ENCODE measurements at places on chromosomes 7 and 10.
A peak's percentile ranks its signal among the peaks of the same experiment; 100 is the strongest.

GRCh38 chr7:148344406-148344805 lies 246.2 kb upstream of the C7orf33 start:
- no peak for DNase-seq

- DNase-seq, result peak; percentile 61
Observed at GRCh38 chr10:16950656-16951601, 133.7 kb upstream of the RSU1 start.

- no peak for DNase-seq
Observed at GRCh38 chr10:119383174-119383856, 159.2 kb downstream of the RGS10 start.

DNA sequence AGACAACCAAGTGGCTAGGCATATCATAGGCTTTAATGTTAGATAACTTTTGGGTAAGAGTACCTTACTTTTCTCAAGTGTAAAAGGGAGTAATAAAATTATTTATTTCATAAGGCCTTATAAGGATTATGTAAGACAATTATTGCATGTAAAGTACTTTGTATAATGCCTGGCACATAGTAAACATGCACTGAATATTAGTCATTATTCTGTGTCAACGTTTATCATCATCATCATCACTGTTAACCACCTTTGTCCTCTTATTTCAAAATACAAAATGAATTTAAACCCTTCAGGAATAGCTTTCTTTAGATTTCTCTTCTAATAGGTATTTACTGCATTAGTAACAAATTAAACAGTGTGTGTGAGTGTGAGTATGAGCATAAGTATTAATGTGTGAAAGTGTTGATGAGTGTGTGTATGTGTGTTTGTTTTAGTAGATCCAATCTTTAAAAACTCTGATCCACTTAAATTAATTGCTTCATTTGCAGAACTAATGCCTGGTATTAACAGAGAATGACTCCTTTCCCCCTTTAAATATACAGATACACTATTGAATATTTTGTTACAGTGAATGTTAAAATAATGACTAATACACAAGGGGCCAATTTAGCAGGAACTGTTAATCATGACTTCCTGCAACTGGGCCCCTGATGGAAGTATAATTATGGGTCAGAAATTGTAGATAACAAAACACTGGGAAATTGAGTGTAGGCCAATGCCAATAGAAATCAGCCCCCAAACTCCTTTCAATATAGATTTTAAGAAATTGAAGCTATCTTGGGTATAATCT lies 213.3 kb upstream of the FZD8 start:
- DNase-seq, result no peak

DNA sequence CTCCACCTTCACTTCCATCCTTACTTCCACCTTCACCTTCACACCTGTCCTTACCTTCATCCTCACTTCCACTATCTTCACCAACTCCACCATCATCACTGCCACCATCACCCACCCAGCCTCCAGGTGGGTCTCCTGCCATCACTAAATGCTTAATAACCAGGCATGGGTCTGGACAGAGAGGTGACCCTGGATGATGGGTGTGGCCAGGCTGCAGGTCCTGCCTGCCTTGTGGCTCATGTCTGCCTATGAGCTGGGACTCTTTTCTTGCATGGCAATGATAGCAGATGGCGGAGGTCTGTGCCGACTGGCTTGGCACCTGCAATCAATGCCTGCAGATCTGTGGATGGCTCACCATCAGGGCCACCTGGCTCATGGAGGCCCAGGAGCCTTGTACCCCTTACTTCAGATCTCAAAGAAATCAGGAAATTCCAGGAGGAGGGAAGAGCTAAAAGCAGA lies 60.1 kb upstream of the ELN start:
- DNase-seq, result no peak

GRCh38 chr10:132591166-132591971 lies 53.8 kb downstream of the INPP5A start:
- DNase-seq, result no peak

DNA sequence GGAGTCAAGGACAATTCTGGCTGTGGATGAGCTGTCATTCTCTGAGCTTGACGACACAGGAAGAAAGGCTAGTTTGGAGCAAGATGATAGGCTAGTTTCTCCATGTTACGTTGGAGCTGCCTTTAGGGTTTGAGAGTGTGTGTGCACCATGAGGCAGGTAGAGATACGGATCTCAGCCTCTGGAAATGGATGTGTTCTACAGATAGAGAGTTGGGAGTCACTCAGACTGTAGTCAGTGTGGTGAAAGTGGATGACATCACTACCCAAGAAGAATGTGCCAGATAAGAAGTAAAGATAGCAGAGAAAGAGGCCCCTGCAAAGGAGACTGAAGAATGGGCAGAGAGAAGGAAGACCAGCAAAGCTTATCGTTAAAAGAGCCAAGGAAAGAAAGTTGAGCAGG lies 42.4 kb downstream of the PNLIPRP3 start:
- peak; percentile 12 for DNase-seq

DNA sequence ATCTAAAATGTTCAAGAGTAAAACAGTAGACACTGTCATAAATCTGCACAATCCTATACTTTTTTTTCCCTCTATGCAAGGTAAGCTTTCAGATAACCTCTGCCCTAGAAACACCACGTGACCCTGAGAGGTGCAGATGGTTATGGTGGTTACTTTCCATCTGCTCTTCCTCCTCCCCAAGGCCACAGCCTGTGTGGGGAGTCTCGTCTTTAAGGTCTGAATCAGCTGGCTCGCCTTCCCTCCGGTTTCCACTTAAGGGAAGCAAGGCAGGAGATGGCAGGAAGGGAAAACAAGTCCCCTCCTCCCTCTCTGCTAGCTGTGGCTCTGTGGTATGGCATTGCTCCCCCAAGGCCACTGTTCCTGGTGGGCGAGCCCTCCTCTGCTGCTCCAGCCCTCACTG lies 181.8 kb downstream of the GLI3 start:
- DNase-seq, result no peak

GRCh38 chr10:43695730-43696129 lies 47.0 kb upstream of the ZNF32 start:
- DNase-seq, result no peak

DNA sequence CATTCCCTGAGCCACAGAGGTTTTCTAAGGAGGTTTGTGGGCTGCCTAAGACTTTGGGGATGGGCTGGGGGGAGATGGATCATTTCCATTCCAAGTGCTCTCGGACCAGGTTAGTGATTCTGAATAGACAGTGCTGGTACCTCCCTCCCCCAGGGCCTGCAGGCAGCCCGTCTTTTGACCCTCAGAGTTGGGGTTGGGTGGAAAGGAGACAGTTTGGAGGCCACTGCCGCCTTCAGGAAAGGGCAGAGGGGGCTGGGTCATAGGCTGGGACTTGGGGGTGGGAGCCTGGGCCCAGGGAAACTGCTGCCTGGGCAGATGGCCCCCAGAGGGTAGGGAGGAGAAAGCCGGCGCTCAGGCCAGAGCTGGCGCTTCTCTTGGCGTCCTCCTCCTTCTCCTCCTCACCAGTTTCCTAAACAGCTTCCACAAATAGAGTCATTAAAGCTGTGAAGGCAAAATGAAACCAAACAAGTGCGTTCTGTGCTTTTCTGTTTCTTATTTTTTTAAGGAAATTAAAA lies 4.4 kb downstream of the UNC5B start:
- peak; percentile 51 for DNase-seq

- no peak for DNase-seq
Observed at GRCh38 chr10:19014498-19014897, 34.1 kb upstream of the MALRD1 start.

- no peak for DNase-seq
Observed at GRCh38 chr10:48947690-48948469, 8.2 kb upstream of the LRRC18 start.

DNA sequence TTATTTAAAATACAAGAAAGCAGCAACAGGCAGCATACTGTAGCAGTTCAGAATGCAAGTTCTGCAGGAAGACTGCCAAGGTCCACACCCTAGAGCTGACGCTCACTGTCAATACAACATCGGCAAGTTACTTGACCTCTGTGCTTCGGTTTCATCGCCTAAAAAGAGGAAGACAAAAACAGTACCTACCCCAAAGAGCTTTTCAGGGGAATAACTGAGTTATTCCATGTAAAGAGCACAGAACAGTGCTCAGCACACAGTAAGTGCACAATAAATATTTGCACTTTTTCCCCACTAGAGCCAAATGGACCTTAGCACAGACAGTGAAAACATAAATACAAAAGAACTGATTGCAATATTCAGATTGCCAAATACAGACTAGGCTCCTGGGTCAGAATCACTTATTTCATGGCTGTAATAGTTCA lies 88.6 kb downstream of the USP6NL start:
- DNase-seq, result no peak

- no peak for DNase-seq
Observed at GRCh38 chr10:69224862-69225657, 4.9 kb downstream of the HKDC1 start.

GRCh38 chr10:62618576-62619412 lies 185.7 kb upstream of the ADO start:
- no peak for DNase-seq

- DNase-seq, result no peak
Observed at GRCh38 chr7:20624666-20625385, 9.4 kb downstream of the ABCB5 start.

- peak; percentile 27 for DNase-seq
Observed at GRCh38 chr10:23053036-23053435, 42.3 kb upstream of the MSRB2 start.

DNA sequence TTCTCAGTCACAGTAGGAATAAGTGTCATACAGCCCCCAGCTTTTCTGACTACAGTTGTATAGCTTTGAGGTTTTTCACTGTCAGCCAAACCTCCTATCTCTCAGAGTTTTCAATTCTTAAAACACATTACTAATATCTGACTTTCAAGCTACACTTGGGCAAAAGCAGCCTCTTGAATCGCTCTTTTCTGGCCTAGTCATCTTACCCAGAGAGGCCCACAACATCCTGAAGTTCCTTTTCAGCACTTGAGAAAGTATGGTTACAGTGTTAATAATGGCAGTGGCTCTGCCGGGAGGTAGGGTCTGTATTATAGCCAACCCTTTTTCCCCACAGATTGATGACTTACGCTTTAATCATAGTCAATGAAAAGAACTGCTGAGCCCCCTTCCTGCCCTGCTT lies 181.0 kb downstream of the LRRC4 start:
- DNase-seq, result no peak

DNA sequence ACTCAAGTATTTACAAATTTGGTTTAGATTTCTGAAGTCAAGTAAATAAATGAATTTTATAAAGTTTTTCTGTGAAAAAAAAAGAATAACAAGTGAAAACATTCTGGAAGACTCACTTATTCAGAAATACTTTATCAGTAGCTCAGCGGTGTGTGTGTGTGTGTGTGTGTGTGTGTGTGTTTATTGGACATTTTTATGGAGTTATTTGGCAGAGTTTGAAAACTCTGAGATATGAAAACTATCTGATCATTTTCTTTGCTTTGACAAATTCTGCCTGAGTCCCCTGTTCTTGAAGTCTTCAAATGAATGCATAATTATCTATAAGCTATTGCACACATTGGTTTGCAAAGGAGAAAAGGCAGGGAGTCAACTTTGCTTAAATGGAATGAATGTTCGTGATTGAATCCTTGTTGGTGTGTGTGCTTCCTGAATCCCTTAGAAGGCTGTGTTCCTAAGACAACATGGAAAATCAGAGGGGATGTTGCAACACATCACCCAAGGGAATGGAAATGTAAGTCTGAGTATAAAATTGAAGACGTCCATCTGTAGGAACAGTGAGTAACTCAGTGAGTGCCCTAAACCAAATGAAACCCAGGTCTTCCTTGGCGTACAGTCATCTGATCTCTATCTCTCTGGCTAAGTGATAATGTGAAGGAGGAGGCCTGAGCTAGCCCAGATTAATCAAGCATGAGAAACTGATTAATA lies 160.9 kb downstream of the REEP3 start:
- DNase-seq, result no peak

- DNase-seq, result no peak
Observed at GRCh38 chr7:155210356-155210755, 87.3 kb upstream of the INSIG1 start.

DNA sequence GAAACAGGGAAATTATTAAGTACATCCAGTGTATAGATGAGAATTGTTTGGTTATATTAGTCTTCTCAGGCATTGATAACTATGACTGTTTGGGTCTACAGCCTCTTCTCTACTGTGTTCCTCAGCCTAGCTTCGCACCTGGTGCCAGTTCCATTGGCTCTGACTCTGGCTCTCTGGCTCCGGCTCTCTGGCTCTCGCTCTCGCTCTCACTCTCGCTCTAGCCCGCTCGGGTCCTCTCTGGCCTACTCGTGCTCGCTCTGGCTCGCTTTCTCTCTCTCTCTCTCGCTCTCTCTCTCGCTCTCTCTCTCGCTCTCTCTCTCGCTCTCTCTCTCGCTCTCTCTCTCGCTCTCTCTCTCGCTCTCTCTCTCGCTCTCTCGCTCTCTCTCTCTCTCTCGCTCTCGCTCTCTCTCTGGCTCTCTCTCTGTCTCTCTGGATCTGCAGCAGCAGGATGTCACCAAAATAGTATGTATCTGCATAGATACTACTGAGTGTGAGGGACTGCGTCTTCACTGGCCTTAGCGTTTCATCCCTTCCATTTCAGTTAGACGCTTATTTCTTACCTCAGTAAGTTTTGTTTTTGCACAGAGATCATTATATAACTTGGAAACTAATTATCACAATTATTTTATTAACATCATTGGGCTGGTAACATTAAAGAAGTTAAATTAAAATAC lies 6.5 kb upstream of the SSBP1 start:
- no peak for DNase-seq

- no peak for DNase-seq
Observed at GRCh38 chr7:47788083-47788482, 160.2 kb downstream of the PKD1L1 start.

- no peak for DNase-seq
Observed at GRCh38 chr10:71742301-71743088, 22.9 kb upstream of the C10orf105 start.

GRCh38 chr10:34538281-34538829 lies 276.7 kb downstream of the PARD3 start:
- no peak for DNase-seq

DNA sequence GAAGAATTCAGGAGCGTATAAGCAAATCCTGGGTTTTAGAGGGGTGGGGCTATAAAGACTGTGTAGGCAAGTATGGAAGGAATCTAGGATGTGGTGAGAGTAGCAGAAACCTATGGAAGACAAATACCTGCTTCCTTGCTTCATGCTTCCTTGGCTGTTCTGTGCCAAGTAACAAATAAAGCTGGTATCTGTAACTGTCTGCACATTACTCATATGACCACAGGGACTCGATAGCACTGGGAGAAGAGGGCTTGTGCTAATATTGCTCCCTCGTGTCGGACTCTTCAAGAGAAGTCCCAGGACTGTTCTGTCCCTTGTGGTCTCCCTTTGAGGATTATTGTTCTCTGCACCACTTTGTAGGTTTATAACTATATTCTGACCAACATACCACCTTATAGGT lies 11.5 kb upstream of the GIMAP7 start:
- no peak for DNase-seq

- DNase-seq, result no peak
Observed at GRCh38 chr10:131930150-131930549, 29.3 kb downstream of the PPP2R2D start.

Measured in OCI-M1 (cell line).